ENCODE measurements at places on chromosomes 11 and 22.

DNA sequence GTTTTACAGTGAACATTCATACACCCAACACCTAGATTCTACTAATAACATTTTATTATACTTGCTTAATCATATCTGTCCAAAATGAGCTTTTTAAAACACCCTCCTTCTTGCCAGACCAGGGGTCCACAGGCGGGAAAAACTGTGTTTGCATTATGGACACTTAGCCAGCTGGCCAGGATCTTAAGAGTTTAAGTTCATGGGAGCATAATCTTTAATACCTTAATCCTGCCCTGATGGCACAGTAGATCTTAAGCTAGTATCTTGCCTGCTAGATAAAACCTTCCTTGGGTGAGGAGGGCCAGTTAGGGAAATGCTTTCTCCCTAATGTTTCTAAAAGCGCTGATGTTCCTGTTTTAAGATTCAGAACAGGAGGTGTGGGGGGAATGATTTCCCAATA lies 13.1 kb upstream of the CCDC134 start:
- no peak for DNase-seq

DNA sequence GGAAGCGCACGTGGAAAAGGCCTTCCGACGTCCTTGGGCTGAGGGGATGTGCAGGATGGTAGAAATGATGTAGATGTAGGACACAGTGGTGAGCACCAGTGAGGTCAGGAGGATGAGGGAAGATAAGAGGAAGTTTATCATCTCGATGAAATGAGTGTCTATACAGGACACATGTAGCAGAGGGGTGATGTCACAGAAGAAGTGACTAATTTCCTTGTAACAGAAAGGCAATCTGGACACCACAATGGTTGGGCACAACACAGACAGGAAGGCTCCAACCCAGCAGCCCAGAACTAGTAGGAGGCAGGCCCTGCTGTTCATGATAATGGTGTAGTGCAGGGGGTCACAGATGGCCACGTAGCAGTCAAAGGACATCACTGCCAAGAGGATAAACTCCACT lies 35.0 kb upstream of the OR6M1 start:
- no peak for DNase-seq

DNA sequence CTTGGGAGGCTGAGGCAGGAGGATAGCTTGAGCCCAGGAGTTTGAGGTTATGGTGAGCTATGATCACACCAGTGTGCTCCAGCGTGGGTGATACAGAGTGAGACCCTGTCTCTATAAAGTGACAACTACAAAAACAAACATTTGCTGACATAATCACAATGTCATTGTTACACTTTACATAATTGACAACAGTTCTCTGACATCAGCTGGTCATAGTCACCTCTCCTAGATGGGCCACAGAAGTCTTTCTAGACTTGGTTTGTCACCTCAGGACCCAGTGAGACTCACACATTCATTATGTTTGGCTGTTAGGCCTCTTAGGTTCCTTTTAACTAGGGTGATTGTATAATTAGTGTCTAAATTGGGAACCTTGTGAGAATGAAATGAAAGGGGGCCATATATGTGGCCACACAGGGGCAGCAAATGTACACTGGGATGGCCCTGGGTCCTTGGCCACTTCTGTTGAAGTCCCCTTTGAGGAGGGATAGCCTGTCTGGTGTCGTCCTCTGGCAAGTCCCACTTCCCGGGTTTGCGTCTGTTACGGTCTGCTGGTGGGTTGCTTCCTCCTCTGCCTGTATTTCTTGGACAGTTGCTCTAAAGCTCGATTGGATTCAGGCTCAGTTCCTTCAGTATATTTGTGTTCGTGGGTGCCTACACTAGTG lies 5.8 kb upstream of the PPIL2 start:
- DNase-seq, result no peak

- DNase-seq, result no peak
Measured at GRCh38 chr22:49856343-49856742, 2.7 kb downstream of the ZBED4 start.

GRCh38 chr11:115663790-115664189 lies 159.6 kb upstream of the CADM1 start:
- no peak for DNase-seq

DNA sequence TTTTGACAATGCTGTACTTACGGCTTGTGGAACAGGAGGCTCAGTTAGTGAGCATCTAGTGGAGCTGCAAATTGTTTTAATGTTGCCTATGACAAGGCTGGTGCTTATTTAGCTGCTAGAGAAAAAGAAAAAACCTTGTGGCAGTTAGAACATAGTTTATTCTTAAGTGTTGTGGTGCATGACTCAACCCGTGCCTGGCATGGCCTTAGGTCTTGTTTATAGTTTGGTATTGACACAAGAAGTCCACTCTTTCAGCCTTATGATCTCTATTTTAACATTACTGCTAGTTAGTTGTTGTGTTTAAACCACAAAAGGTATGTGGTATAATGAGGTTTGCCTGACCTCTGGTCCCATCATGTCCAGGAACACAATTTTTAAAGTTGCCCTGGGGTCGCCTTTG lies 744.6 kb downstream of the FAM181B start:
- no peak for DNase-seq

DNA sequence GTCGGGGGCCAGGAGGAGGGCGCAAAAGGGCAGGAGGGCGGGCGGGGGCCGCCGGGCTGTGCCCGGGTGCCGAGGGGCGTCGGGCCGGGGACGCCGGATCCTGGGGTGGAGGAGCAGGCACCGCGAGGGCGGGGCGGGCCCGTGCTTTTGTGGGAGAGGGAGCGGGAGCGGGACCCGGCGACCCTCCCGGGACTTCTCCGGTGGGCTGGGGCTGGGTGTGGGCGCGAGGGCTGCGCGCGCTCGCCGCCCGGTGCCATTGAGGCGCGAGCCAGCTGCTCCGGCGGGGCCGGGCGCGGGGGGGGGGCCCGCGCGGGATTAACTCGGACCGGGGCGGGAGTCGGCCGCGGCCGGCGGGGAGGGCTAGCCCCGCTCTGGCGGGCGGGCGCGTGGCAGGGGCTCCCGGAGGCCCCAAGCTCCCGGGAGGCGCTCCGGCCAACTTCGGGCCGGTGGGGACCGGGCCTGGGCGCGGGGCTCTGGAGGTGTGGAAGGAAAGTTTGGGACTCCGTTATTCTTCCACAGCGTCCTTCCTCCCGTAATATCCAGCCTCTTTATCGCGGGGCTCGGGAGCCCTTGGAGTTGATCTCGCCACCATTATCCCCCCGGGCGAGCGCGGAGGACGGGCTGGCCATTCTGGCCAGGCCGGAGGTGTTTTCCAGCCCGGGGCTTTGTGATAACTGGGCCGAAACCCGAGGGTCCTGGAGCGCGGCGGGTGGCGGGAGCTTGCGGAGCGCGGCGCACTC lies 936 bp downstream of the CECR2 start:
- DNase-seq, result no peak

DNA sequence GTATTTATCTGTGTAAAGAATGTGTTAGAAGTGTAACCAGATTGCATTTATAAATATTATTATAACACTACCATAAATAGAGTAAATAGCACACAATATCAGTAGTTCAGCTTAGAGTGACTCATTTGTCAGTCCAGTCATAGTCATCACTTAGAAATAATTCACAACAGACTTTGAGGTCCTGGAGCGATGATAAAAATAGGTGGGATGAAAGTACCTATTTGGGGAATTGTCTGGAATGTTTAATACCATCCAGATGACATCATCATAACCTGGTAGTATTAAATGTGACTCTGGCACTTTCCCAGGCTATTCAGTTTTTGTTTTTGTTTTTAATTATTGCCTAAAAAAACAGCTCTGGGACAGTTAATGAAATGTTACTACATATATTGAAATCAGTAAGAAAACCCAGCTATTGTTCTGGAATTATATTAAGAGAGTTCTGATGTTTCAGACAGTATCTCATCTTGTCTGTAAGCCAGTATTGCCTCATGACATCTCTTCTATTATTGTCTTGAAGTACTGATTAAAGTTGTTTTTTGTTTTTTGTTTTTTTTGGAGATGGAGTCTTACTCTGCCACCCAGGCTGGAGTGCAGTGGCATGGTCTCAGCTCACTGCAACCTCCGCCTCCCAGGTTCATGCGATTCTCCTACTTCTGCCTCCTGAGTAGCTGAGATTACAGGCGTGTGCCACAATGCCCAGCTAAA lies 74.8 kb downstream of the SIK2 start:
- no peak for DNase-seq

DNA sequence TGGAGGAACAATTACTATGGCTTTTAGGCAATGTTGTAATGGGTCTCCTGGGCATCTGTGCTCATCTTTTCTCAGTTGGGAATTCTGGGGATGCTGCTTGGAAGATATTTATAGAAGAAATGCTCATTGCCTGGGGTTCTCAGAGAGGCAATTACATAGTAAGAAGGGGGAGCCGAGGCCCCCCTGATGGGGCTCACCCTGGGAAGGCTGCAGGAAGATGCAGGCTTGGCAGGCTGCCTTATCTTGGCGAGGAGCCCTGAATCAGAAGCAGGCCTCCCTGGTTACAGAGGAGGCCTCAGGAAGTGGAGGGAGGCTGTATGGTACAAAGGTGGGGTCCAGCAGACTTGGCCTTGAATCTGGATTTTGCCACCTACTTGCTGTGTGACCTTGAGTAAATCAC lies 60.6 kb upstream of the CRYBB3 start:
- no peak for DNase-seq

GRCh38 chr11:120054016-120054752 lies 83.7 kb downstream of the TRIM29 start:
- DNase-seq, result no peak

DNA sequence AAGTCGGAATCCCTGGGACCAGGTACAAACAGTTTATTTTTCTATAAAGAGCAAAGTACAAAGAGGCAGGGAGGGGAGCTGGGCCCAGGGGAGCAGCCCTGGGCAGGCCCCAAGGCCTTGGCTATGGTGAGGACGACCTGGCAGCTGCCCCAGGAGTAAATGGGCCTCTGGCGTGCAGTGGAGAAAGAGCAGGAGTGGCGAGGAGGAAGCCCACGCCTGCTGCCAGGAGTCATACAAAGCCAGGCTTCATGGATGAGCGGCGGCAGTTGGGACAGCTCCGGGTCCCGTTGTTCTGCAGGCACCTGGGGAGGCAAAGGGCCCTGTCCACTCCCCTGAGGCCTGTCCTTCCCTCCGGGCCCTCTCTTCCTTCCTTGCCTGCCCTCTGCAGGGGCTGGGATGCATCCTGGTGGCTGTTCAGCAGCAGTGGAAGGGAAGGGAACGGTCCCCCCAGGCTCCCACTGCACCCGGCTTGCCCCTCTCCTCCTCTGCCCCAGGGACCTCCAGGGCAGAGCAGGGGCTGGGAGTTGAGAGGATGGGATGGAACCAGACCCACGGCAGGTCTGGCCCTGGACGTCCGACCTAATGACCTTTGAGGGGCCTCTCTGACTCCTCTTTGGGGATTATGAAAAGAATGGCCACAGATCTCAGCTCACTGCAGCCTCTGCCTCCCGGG lies 11.1 kb downstream of the RAPSN start:
- DNase-seq, result no peak

DNA sequence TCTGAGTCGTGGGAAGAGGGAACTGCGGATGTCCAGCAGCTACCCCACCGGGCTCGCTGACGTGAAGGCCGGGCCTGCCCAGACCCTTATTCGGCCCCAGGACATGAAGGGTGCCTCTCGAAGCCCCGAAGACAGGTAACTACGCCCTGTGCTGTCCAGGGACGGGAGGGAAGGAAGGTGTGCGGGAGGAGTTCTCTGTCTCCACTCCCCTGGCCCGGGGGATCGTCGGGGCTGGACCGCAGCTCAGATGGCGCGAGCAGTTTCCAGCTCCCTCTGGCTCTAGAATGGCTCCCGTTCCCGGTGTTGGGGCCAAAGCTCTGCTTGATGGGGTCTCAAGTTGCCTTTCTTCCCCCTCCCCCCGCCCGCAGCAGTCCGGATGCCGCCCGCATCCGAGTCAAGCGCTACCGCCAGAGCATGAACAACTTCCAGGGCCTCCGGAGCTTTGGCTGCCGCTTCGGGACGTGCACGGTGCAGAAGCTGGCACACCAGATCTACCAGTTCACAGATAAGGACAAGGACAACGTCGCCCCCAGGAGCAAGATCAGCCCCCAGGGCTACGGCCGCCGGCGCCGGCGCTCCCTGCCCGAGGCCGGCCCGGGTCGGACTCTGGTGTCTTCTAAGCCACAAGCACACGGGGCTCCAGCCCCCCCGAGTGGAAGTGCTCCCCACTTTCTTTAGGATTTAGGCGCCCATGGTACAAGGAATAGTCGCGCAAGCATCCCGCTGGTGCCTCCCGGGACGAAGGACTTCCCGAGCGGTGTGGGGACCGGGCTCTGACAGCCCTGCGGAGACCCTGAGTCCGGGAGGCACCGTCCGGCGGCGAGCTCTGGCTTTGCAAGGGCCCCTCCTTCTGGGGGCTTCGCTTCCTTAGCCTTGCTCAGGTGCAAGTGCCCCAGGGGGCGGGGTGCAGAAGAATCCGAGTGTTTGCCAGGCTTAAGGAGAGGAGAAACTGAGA lies 1.4 kb downstream of the ADM start:
- DNase-seq, result no peak

DNA sequence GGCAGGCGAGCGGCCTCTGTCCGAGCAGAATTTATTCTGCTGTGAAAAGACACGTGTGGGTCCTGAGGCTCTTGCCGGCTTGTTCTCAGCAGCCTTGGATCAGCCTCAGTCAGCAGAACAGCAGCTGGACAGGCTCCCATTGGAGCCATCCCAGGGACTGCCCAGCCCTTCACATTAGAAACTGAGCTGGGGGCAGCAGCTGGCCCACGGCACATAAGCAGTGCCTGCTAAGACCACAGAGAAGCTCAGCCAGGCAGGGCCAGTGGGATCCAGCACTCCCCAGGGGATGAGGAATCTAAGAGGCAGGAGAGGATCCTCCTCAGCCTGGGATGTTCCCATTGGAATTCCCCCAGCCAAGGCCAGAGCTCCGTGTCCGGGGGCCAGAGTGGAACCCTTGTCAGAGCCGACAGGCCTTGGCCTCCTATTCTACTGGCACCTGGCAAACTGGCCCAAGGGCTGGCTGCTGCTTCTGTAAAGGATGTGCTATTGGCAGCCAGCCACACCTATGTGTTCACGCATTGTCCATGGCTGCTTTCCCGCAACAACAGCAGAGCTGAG lies 18.2 kb downstream of the RTN4R start:
- no peak for DNase-seq

DNA sequence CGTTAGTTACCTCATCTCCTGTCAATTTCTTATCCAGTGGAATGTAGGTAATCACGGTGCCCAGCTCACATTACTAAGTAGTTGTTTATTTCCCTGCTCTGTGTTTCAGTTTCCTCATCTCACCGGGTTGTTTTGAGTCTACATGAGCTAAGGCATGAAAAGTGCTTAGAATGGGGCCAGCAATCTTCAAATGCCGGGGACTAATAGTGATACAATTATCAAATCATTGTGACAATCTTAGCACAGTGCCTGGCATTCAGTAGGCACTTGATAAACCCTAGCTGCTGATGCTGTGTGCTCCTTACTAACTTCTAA lies 53.3 kb upstream of the CD5 start:
- DNase-seq, result no peak

Measured in stimulated activated CD4-positive, alpha-beta T cell treated with anti-CD3 and anti-CD28 coated beads, Interleukin-1b, Interleukin-23, amount 100 ng/mL, for 1 hour (primary cell).